ENCODE measurements at places on chromosomes 3 and 15.
A peak's percentile ranks its signal among the peaks of the same experiment; 100 is the strongest.

- DNase-seq, result no peak
These were observed 177.4 kb upstream of the LINGO1 start for GRCh38 chr15:77810130-77810571.

- no peak for DNase-seq
These were observed 14.2 kb upstream of the HOMER2 start for GRCh38 chr15:82966671-82967071.

DNA sequence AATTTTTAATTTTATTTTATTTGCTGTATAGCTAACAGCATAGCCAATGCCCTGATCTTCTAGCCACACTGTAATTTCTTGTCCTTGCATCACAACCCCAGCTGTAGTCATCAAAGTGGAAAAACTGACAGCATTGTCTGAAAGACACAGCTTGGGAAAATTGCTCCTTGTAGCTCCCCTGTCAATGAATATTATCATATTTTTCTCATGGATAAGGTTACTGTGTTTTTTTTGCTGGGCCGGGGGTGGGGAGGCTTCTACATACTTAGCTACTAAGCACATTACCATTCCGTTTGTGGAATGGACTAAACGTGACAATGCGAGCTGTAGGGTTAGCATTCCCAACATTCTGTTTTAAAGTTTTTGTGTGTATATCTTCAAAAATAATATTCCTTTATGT lies 381.3 kb downstream of the TIGIT start:
- no peak for DNase-seq

DNA sequence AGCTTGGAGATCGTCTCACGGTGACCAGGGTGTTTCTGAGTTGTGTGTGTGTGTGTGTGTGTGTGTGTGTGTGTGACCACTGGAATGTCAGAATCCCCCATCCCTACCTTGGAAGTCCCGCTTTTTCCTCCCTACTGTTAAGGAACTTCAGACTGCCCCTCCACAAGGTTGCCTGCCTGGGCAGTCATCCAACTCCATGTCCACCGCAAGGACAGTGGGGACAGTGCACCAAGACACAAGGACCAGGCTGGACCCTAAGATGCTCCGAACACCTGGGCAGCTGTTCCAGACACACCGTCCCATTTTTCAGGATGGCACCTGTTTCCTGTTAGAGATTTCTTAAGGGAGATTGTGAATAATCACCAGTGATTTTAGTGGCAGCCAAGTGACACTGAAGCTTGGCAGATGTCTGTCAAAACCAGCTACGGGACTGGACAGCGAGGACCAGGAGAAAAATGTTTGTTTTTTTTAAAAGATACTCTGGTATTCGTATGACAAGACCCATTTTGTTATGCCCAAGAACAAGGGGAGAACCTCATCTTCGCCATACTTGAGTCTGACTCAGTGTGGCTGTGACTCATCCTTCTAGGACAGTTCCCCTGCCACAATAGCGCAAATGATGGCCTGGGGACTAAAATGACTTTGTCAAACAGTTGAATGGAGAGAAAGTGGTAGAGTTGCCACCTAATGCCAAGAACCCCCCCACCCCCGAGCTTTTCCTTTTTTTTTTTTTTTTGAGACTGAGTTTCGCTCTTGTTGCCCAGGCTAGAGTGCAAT lies 15.5 kb downstream of the PAQR9 start:
- DNase-seq, result no peak

GRCh38 chr3:47989981-47990440 lies 26.2 kb downstream of the MAP4 start:
- peak; percentile 93 for DNase-seq

GRCh38 chr3:128794770-128795649 lies 69.0 kb downstream of the RAB7A start:
- DNase-seq, result peak; percentile 77

DNA sequence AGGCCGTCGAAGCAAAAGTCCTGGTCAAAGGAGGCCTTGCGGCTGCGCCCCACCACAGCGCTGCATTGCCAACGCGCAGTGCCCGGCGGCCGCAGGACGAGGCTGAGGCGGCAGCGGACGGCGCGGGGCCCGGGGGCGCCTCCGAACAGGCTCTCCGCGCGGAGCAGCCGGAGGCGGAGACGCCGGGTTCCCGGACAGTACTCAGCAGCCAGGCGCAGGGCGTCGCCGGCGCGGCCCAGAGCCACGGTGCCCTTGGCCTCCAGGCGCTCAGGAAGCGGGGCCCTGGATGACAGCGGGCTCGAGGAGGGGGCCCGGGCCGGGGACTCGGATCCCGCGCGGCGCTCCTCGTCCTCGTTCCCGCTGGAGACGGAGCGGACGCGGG lies 1.1 kb downstream of the C2CD4B start:
- peak; percentile 25 for DNase-seq

- DNase-seq, result no peak
These were observed 129.1 kb downstream of the ATP10A start for GRCh38 chr15:25733856-25734679.

GRCh38 chr15:37837276-37837675 lies 97.2 kb upstream of the TMCO5A start:
- DNase-seq, result no peak

GRCh38 chr15:93035092-93035915 lies 53.7 kb downstream of the RGMA start:
- DNase-seq, result no peak

- no peak for DNase-seq
These were observed 13.0 kb upstream of the CTNNB1 start for GRCh38 chr3:41186297-41186696.

DNA sequence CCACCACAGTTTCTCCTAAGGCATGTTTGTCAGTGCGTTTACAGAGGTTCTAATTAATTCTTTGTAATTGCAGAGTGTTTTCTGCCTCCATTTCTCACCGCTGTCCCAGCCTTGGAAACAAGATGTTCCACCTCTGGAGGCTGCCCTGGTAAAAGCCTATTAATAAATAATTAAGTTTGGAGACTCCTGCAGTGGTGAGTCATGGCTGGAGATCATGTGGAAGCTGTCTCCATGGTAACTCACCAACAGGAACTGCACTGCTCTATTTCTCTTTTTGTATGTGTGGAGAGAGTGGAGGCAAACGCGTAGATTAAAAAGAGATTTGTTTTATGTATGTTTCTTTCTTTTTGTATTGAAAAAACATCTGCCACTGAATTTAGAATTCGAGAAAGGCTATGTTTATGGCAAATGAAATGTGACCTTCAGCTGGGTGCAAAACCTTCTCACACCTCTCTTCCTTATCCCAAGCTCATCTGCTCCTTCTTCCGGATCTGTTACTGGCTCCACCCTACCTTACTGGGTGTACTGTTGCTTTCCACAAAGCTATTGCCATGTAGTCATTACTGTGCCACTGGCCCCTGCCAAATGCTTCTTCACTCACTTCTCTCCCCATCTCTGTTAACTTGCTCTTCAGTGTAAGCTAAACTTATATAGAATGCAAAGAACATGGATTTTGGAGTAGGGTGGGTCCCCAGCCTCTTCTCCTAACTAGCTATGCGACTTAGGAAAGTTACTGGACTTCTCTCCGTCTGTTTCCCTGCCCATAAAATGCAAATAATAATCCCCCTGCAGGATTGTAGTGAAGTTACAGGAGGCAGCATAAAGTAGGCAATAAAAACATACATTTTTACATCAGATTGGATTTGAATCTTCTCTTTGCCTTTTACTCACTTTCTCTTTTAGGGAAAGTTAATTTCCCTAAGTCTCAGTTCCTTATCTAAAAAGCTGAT lies 778.5 kb downstream of the NTRK3 start:
- peak; percentile 81 for DNase-seq

GRCh38 chr3:4492208-4493013 lies 737 bp upstream of the ITPR1 start:
- peak; percentile 79 for DNase-seq

- peak; percentile 50 for DNase-seq
These were observed at the start of gene LRRK1 for GRCh38 chr15:100918690-100919480. Gene LRRK1, plus strand, starts transcription at chr15:100919357. Its CDS starts 5,276 bp downstream, at chr15:100924633.

DNA sequence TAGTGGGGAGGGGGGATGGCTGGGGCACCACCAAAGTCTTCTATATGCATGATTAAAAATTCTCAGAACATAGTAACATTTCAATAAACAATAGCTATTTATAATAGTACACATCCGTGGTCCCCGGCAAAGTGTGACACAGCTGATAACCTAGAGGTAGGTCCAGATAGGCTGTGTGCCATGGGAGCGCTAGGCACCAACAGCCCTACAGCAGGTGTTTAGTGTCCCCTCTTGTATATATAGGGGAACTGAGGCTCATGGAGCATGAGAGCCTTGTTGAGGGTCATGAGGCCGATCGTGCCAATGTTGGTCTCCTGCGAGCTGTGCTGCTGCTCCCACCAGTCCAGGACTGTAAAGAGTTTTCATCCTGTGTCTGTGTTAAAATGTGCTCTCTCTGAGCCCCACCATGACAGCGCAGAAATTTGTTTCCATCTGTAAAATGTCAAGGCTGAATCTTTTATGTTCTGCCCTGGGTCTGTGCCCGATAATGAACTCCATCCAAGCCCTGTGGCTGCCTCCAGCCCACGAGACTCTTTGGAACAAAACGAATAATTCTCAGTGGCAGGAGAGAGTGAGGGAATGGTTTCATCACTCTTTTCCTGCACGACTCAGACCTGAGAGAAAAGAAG lies 14.5 kb downstream of the TMEM158 start:
- DNase-seq, result no peak

GRCh38 chr3:173725507-173725906 lies 328.0 kb downstream of the NLGN1 start:
- no peak for DNase-seq

- DNase-seq, result no peak
These were observed 137.3 kb downstream of the SSR3 start for GRCh38 chr3:156417559-156418132.

- no peak for DNase-seq
These were observed 288.9 kb downstream of the ZNF385D start for GRCh38 chr3:21462141-21462540.

- DNase-seq, result no peak
These were observed 54.5 kb upstream of the GATA2 start for GRCh38 chr3:128547368-128547987.

GRCh38 chr15:87704276-87704675 lies 552.3 kb downstream of the NTRK3 start:
- no peak for DNase-seq

Data from brain (organoid and tissue), 16 donors.